Fibroblast of skin of back (primary cell): ENCODE measurements at places on chromosomes 1 and 21.

- no peak for DNase-seq
These were observed 205.0 kb downstream of the TOMM20 start for GRCh38 chr1:234923626-234924025.

DNA sequence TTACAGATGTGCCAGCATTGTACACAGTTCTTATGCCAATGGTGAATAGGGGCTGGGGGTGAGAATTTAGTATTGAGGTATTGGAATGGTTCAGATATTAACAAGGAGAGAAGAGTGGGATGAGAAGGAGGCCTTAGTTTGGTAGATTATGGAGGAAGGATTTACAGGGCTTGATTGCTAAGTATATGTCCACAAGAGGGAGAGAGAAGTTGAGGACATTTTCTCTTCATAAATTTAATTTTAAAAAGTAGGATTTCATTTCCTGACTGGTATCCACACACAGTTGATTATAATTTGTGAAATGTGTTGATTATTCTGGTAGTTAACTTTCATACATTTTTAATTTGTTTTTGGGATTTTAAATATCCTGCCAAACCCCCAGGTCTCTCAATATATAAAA is 213.0 kb downstream of the ADGRL2 start:
- DNase-seq: no peak

DNA sequence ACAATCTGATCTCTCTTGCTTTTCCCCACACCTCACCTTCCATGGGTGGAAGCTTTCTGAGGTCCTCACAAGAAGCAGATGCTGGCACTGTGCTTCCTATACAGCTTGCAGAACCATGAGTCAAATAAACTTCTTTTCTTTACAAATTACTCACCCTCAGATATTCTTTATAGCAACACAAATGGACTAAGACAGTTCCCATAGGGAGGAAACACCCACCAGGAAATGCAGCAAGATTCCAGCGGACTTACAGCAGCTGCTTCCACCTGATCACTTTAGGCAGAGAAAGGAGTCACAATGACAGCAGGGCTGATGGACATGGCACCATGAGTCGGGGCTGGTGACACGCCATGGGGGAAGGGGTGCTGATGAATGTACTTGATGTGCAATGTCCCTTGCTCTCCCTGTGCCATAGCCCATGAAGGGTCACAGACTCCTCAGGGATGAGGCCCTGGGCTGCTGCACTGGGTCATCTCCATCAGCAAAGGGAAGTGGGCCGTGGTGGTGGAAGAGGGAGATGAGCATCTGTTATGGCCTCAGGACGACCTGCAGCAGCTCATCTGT is 53.9 kb downstream of the PRSS38 start:
- DNase-seq: peak; percentile 18

DNA sequence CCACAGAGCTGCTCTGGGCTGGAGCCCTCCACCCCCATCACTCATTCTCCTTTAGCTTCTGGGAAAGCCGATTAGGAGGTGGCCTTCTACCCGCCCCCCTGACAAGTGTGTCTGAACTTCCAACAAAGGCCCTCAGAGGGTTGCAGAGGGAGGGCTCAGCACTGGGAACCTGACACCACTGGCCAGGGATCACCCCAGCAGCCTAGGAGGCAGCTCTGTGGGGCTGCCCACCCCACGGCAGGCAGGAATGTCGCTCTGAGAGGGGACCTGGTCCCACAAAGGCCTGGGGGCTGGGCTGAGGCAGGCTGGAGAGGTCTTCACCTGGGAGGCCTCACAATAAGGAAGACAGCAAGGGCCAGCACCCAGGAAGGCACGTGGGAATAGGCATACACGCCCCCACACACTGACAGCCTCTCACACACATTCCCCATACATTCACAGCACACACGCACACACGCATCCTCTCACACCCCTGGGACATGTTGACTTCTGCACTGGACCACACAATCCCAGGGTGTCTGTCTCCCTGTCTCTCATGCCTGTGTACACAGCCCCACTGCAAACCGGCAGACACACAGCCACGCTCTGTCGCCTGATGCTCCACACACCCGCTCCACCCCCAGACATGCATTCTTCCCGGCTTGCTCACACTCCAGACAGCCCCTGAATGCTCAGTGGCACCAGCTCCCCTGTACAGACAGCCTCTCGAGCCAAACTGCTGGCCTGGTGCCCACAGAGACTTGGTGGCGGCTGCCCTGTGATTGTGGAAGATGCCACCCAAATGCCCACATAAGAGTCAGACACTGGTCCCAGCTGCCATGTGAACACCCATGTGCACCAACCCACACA is 30.7 kb downstream of the DMBX1 start:
- DNase-seq: peak; percentile 94

DNA sequence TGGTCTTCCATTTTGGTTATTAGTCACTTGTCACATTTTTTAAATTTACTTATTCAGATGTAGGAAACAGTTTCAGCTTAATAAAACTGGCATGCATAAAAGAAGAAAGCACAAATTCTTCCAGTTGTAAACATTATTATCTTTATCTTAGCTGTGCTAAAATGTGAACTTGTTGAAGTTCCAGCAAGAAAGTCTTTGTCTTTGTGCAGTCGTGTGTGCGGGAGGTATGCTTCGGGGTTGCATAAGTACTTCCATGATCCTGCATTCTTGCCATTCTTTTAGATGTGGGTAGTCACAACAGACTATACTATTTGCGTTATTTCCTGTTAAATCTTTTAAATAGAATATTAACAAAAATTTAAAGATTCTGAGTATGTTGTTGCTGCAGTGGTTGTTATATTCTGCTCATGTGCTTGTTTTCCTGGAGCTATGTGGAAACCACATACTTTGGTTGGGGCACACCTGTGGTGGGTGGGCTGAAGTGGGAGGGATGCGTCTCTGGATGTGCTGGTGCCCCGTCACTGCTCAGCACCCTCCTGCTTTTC is 49.9 kb downstream of the CBS start:
- peak; percentile 85 for DNase-seq

- DNase-seq: no peak
These were observed 4.3 kb downstream of the GUK1 start for GRCh38 chr1:228144193-228144992.

DNA sequence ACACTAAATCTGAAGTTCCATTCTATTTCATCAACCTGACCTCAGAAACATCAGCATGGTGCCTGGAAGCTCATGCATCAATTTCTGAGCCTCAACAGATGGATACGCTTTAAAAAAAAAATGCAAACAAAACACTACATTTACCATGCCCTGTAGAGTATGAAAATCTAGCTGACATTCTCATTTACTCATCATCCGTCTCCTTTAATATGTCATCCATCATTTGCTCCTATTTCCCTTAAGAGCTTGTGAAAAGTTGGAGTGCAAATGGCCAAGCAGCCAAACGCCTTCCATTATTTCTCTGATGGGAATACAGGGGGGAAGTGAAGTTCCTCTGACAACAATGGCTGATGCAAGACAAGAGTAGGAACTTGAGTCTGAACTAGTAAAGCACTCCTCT is 295.0 kb downstream of the TGFB2 start:
- DNase-seq: no peak

GRCh38 chr21:34922479-34922878 is 126.6 kb downstream of the RUNX1 start:
- no peak for DNase-seq

DNA sequence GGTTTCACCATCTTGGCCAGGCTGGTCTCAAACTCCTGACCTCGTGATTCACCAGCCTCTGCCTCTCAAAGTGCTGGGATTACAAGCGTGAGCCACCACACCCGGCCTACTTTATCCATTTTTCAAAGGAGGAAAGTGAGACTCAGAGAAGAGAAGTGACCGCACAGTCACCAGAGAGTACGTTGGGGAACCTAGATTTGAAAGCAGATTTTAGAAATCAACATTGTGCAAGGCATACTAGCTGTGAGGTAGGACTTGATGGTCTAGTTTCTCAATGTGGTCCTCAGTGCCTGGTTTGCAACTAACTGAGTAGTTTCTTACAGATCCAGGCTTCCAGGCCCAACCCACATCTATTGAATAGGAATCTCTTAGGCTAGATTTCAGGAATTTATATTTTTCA is 1.7 kb upstream of the PRCC start:
- DNase-seq: no peak

DNA sequence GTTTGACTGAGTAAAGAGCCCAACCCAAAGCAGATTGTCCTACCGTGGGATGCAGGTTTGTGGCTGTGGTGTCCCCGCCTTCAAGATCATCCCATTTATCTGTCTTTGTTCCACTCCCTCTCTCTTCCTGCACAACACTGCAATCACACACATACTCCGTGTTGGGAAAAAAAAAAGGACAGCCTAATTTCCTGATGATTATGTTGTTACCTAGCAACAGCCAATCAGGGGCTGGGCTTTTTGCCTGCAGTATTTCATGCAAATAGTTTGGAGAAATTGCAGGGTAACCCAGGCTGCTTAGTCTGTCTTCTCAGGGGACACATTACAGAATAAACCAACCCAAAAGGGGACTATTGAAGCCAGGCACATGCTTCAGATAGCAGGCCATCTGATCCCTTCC is 38.3 kb downstream of the PHC2 start:
- no peak for DNase-seq

GRCh38 chr1:208643005-208643597 is 398.9 kb upstream of the PLXNA2 start:
- DNase-seq: no peak

DNA sequence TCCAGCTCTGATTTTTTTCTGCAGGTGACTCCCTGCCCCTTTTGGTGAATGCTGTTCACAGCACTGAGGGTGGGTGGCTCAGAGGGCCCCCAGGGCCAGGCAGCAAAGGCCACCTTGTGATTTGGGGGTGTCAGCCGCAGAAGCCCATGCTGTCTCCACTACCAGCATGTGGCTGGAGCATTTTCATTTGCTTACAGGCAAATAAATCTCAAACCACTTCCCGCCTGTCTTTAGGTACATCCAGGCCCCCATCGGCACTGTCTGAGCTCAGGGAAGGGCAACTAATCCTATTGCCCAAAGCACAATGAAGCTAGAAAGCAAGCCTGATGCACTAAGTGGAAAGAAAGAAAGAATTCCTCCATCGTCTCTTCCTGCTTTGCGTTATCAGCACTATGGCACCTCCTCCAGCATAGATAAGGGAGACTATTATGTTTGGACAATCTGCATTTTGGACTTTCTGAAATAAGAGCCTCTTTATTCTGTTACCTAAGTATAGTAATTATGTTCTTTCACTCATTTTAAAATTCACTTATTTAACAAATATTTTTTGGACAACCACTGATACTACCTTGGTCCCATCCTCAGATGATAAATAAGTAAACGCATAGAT is 100.5 kb upstream of the TLR5 start:
- no peak for DNase-seq

DNA sequence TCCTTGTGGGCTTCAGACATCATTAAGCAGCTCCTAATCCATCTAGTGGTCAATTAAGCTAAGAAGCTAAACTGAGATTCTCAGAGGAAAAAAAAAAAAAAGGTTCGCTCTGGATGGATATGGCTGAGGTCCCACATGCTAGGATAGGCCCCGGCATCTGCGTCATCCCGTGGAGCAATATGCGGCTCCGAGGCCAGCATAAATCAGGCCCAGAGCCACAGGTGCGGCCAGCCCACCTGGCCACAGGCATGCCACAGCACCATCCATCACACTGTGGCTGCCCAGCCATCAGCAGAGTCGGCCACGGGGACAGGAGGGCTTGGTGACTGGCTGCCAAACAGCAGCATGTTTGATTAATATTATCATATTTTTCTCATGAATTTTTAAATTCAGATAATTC is 106.9 kb upstream of the TIAM1 start:
- DNase-seq: no peak

DNA sequence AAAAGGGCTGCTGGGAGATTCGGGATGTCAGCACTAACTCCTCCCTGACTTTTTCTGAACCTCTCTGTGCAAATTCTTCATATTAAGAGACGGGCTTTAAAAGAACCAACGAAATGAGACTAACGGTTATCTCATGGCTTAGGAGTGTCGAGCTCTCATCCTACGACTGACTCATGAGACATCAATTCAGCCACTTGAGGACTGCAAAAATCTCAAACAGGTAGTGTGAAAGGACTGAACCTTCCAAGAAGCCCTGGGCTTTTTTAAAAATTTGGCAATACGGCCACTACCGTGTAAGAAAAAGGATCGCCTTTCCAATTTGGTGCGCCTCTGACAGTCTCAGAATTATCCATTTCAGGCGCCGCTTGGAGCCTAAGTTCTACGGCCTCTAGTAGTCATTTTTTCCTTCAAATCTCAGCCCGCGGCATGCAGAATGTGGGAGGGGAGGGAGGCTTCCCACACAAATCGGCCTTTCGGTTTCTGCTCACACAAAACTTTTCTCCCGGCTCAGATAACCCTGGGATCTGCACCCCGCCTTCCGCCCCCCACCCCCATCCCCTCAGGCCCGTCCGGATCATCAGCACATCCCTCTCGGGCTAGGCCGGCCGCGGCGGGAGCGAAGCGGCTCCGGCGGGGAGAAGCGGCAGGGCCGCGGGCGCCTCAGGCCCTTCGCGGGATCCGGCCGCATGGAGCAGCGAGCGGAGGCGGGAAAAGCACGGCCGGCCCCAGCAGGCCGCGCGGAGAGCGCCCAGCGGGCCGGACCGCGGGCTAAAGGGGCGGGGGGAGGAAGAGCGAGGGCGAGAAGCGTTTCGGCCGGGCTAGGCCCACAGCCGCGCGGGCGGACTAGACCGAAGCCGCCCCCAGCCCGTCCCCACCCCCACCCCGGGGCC is 618 bp downstream of the HNRNPR start:
- peak; percentile 89 for DNase-seq
